Calu3 (cell line): ENCODE measurements at places on chromosomes 4 and X. TPM values are rescaled to one million over a fixed set of nuclear protein-coding genes. Genes with fewer than 3 reads are reported as not detected.

NWD2 gene
- 1.4 TPM in 2 replicates for total RNA-seq

ABCG2 gene
- total RNA-seq, result 0.24 and 0.44 TPM in 2 replicates

RTL3 gene
- not detected in 2 replicates for total RNA-seq

CT45A2 gene
- total RNA-seq, result not detected in 2 replicates

WDR17 gene
- total RNA-seq, result 6.3 and 7.6 TPM in 2 replicates

CXCL9 gene
- not detected in 2 replicates for total RNA-seq

JCHAIN gene
- not detected in 2 replicates for total RNA-seq

TTC29 gene
- not detected in 2 replicates for total RNA-seq

- no peaks in the 10 kb centered on the region for H3K4me1 ChIP-seq
- DNase-seq, result no peak
- no peaks in the 10 kb centered on the region for H3K27me3 ChIP-seq
- H3K4me3 ChIP-seq, result no peak overlapping the region
- no peaks in the 10 kb centered on the region for H3K36me3 ChIP-seq
Measured at GRCh38 chr4:26609391-26609790, 25.5 kb downstream of the TBC1D19 start.

DNA sequence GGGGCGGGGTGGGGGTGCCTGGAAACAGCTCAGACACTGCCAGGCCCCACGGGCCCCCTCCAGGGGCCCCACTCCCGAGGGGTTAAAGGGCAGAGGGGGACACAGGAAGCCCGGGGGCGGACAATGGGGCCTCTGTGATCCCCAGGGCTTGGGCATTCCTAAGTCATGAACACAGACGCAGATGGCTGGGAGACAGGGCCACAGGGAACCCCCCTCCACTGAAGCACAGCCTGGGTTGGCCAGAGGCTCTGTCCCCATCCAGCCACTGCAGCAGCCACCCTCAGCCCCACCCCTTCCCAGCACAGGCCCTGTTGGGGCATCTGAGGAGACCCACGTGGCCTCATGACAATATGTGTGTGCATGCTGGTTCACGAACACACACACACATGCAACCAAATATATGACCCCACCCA lies 3.9 kb downstream of the L1CAM start:
- peaks cover under 1% of the 10 kb centered on the region for H3K27me3 ChIP-seq
- peaks cover 35% of the 10 kb centered on the region for H3K4me1 ChIP-seq
- H3K4me3 ChIP-seq, result peak overlapping the region; percentile 50
- H3K27ac ChIP-seq, result peak overlapping the region; percentile 70
- no peaks in the 10 kb centered on the region for H3K36me3 ChIP-seq

GRCh38 chr4:184344899-184345572 lies 127.4 kb upstream of the ENPP6 start:
- no peak for DNase-seq
- peaks cover 49% of the 10 kb centered on the region for H3K36me3 ChIP-seq
- no peak overlapping the region for H3K27ac ChIP-seq

DNA sequence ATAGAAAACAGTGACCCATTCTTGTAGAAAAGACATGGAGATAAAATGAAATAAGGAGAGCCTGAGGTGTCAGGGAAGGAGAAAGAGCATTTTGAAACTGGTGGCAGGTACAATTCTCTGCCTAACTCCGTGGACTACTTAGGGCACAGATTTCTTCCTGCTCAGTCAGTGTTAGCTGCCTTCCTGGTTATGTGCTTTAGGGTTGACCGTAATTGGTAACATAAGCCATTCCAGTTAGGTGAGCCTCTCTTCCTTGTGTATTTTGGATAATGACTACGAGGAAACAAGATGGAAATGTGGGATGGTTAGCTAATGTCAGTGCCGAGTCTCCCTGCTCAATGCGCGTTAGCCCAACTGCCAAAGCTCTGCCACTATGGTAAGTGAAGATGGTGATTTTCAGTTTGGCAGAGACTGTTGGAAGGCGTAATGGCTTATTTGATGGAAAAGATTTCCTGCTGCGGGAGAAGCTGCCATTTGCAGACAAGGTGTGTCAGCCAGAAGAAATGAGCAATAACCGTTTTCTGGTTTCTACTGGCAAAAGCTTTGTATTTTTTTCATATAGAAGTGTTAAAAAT lies 174.1 kb downstream of the CBR4 start:
- no peak for DNase-seq
- H3K4me1 ChIP-seq, result peaks cover 8% of the 10 kb centered on the region
- peaks cover 18% of the 10 kb centered on the region for H3K36me3 ChIP-seq
- H3K4me3 ChIP-seq, result no peak overlapping the region
- no peak overlapping the region for H3K27ac ChIP-seq

- no peaks in the 10 kb centered on the region for H3K27me3 ChIP-seq
- no peaks in the 10 kb centered on the region for H3K4me1 ChIP-seq
- no peaks in the 10 kb centered on the region for H3K36me3 ChIP-seq
- H3K4me3 ChIP-seq, result no peak overlapping the region
Measured at GRCh38 chr4:15587649-15588048, 67.5 kb downstream of the FBXL5 start.

- no peak overlapping the region for H3K4me3 ChIP-seq
- DNase-seq, result peak; percentile 39
- H3K36me3 ChIP-seq, result no peaks in the 10 kb centered on the region
- peak overlapping the region; percentile 85 for H3K27ac ChIP-seq
Measured at GRCh38 chr4:26288355-26288909, 32.4 kb upstream of the RBPJ start.

GRCh38 chrX:13965531-13965930 lies 64.2 kb downstream of the GEMIN8 start:
- no peak overlapping the region for H3K27ac ChIP-seq
- H3K4me1 ChIP-seq, result no peaks in the 10 kb centered on the region
- H3K27me3 ChIP-seq, result no peaks in the 10 kb centered on the region
- no peak for DNase-seq

DNA sequence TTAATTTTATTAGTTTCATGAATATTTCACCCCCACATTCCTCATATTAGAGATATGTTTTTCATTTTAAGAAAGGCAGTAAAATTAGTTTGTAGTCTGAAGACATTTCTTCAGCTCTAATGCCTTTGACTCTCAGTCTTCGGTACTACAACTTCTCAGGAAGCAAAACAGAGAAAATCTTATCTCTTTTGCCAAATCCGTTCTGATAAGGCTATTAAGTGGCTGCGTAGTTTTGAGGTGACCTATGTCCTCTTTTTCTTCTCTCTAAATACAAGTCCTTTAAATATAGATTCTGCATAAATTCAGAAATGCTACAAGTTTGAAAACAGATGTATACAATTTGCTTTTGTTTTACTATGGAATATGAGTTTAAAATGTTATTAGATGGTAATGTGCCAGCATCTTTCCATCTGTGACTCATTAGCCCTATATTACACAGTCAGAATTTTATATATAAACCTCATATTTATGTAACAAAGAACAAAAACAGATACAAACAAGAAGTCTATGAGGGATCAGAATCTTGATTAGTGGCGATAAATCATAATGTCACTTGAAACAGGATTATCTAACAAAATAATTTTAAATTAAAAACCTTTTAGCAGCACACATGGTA lies 181.2 kb upstream of the ETNPPL start:
- H3K27ac ChIP-seq, result no peak overlapping the region
- DNase-seq, result no peak
- H3K4me3 ChIP-seq, result no peak overlapping the region

GRCh38 chrX:79556800-79557199 lies 189.7 kb upstream of the ITM2A start:
- H3K27ac ChIP-seq, result no peak overlapping the region
- no peaks in the 10 kb centered on the region for H3K36me3 ChIP-seq
- H3K4me1 ChIP-seq, result no peaks in the 10 kb centered on the region
- no peaks in the 10 kb centered on the region for H3K27me3 ChIP-seq
- no peak for DNase-seq
- no peak overlapping the region for H3K4me3 ChIP-seq

GRCh38 chrX:85870585-85870984 lies 176.8 kb downstream of the CHM start:
- no peak overlapping the region for H3K4me3 ChIP-seq
- H3K27ac ChIP-seq, result no peak overlapping the region
- H3K36me3 ChIP-seq, result peaks cover 5% of the 10 kb centered on the region
- no peaks in the 10 kb centered on the region for H3K27me3 ChIP-seq

GRCh38 chrX:69362354-69362753 lies 141.8 kb upstream of the NALF2 start:
- H3K36me3 ChIP-seq, result no peaks in the 10 kb centered on the region
- no peak overlapping the region for H3K27ac ChIP-seq
- H3K27me3 ChIP-seq, result peaks cover 27% of the 10 kb centered on the region
- H3K4me1 ChIP-seq, result no peaks in the 10 kb centered on the region
- no peak overlapping the region for H3K4me3 ChIP-seq
- DNase-seq, result no peak

DNA sequence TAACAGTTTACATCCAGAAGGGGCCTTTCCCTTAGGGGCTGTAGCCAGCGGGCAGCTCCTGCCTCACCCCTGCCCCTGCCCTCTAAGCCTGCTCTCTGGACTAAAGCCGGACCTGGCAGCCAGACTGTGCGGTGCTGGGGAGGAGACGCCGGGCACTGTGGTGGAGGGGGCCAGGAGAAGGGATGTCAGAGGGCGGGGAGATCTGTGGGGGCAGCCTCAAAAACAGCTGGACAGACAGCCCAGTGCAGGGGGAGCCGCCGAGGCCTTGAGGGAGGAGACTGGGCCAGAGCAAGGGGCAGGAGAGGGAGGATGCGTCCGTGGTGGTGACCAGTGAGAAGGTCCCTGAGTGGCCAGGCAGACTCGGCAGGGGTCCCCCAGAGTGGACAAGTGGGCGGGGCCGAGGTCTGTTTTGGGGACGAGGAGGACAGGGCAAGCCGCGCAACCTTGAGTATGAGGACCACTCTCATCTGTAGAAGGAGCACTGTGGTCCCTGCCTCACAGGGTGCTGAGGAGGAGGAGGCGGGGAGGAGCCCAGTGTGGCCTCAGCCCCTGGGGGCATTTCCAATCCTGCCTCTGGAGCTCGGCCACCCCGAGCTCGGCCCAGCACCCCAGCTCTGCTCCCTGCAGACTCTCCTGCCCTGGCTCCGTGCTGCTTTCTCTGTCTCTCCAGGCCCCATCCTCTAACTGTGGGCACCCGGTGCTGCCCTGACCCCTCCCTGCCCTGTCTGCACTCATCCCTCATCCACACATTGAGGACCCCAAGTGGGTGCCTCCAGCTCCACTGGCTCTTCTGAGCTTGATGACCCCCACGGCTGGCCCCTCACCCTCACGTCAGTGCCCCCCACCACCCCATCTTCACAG lies 59.2 kb upstream of the NKX1-1 start:
- H3K27ac ChIP-seq, result no peak overlapping the region
- no peaks in the 10 kb centered on the region for H3K36me3 ChIP-seq
- DNase-seq, result no peak
- H3K27me3 ChIP-seq, result peaks cover 53% of the 10 kb centered on the region
- no peak overlapping the region for H3K4me3 ChIP-seq

DNA sequence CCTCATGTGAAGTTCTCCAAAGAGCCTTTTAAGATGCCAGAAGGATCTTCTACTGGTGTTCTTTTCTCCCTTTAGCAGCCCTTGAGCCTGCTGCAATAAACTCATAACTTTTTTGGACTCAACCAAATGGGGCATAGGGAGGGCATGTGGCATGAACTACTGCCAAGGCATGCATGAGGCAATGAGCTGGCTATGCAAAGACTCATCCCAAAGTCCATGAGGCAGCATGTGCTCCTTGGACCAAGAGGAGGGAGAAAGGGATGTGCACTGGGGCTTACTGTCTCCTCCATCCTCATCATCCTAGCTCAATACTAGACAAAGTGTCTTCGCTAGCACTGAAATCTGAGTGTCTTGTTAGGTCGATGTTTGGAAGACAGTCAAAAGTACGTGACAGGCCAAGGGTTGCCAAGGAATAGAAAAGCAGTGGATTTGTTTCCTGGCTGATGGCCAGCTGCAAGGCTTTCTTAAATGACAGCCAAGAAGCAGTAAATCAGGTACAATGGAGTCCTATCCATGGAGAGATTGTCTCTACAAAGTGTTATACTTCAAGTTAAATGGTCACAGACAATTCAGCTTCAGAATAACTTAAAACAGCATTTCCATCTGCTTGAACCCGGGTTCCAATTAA lies 44.5 kb upstream of the ATXN3L start:
- H3K36me3 ChIP-seq, result no peaks in the 10 kb centered on the region
- H3K27ac ChIP-seq, result no peak overlapping the region

DNA sequence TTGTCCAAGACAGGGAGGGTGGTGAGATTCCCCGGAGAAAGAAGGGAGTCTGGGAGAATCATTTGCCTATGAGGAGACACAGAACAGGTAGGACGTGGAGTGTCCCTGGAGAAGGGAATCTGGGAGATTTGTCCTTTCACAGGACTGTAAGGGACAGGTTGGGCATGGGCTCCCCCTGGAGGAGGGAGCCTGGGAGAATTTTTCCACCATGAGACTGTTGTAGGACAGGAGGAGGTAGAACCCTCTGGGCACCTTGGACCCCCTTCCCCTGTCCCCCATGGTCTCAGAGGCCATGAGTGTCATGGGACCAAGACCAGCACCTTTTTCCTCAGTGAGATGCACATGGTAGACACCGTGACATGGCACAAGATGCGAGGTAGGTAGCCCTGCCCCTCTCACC lies 2.8 kb downstream of the PORCN start:
- H3K4me3 ChIP-seq, result no peak overlapping the region
- H3K36me3 ChIP-seq, result peaks cover 31% of the 10 kb centered on the region
- DNase-seq, result peak; percentile 47
- no peak overlapping the region for H3K27ac ChIP-seq
- no peaks in the 10 kb centered on the region for H3K27me3 ChIP-seq
